Stimulated activated CD8-positive, alpha-beta memory T cell treated with anti-CD3 and anti-CD28 coated beads, Interleukin-15, amount 100 ng/mL, for 4 hours (primary cell): ENCODE measurements at places on chromosomes 5 and 9.

- no peak for DNase-seq
These were observed 30.9 kb upstream of the NXNL2 start for GRCh38 chr9:88503845-88504764.

- DNase-seq, result no peak
These were observed 138.3 kb downstream of the PAX5 start for GRCh38 chr9:36895744-36896260.

GRCh38 chr5:79798893-79799590 lies 109.4 kb downstream of the CMYA5 start:
- no peak for DNase-seq

DNA sequence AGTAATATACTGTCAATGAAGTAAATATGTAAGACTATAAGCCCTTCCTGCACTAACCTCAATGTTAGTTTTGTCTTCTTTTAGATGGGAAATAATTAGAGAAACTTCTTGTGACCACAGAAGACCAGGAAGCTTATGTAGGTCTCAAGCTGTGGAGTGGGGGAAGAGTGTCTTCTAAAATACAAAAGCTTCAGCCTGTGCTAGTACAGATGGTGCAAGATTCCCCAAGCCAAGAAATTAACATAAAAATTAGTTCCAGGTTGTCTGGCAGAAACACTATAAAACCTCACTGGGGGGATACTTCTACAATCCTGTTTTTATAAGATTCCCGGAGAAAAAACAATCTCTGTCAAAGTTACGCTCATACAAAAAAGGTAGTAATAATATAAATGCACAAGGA lies 103.6 kb downstream of the FNBP1 start:
- no peak for DNase-seq

- DNase-seq, result no peak
These were observed 37.3 kb upstream of the TMEM252 start for GRCh38 chr9:68577774-68578591.

DNA sequence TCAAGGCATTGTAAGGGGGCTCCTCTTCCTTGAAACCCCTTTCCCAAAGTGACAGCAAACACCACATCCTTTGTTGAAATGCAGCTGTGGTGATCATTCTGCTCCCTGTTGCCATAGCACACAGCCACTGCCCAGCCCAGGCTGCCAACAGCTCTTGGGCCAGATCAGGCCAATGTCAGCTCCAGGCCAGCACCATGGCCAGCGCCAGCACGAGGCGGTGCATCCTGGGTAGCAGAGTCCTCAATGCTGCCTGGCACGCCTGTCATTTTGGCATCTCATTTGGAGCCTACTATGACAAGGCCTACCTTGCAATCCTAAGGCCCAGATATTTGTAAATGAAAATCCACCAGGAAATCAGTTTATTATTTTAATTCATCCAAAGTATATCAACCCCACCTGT lies 390.6 kb downstream of the DNAH5 start:
- no peak for DNase-seq

GRCh38 chr9:93447655-93448054 lies 3.8 kb upstream of the FAM120A start:
- DNase-seq, result no peak

DNA sequence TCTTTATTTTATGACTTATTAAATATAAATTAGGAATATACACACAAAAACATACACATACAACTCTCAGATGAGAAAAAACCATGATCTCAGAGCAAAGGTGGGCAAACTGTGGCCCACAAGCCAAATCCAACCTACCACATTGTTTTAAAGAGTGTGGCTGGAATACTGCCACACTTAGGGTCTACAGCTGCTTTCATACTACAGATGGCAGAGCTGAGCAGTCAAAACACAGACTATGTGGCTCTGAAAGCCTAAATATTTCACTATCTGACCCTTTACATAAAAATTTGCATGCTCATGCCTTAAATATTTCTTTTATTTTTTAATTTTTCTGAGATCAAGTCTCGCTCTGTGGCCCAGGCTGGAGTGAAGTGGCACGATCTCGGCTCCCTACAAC lies 28.3 kb downstream of the LEAP2 start:
- DNase-seq, result no peak

- no peak for DNase-seq
These were observed 40.1 kb upstream of the BICD2 start for GRCh38 chr9:92804727-92805126.

DNA sequence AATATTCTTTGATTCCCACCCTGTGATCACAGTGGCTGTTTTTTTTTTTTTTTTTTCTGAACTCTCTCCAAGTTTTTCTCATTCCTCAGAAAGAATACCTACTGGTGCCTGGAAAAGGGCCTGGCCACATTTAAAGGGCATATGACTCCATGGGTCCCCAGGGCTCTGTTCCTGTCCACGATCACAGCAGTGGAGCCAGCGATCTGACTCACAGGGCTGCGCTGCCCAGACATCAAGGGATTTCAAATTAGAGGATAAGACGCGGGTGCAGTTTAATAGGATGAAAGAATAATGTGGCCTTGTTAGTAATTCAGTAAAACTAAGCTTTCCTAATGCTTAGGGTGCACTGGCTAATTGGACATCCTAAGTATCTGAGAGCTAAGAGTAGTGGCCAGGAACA lies 175.1 kb upstream of the MSX2 start:
- DNase-seq, result no peak

- no peak for DNase-seq
These were observed 281.0 kb upstream of the TNC start for GRCh38 chr9:115398996-115399395.

GRCh38 chr5:83711982-83712601 lies 8.6 kb downstream of the HAPLN1 start:
- no peak for DNase-seq

GRCh38 chr9:92187390-92187789 lies 72.2 kb upstream of the SPTLC1 start:
- no peak for DNase-seq

GRCh38 chr5:126503602-126504104 lies 80.4 kb downstream of the GRAMD2B start:
- DNase-seq, result no peak

- no peak for DNase-seq
These were observed 82.0 kb downstream of the ADGRV1 start for GRCh38 chr5:90640484-90641059.

DNA sequence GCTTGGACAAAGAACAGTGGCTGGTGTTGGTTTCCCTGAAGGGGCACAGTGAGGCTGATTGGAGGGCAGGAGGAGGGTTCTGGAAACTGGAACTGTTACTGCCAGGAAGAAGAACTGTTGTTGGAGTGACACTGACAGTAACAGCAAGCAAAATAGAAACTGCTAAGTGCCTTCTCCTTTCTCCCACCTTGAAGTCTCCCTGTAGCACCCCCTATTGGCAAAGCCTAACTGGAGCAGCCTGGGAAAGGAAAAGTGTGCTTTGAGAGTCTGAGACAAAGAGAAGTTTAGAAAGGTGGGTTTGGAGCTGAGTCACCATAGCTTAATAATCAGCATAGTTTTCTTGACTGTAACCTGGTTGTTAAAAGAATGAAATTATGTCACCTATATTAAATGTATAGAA lies 2.5 kb upstream of the TMEM174 start:
- no peak for DNase-seq

- no peak for DNase-seq
These were observed 244.7 kb upstream of the GRAMD2B start for GRCh38 chr5:126178521-126178920.

DNA sequence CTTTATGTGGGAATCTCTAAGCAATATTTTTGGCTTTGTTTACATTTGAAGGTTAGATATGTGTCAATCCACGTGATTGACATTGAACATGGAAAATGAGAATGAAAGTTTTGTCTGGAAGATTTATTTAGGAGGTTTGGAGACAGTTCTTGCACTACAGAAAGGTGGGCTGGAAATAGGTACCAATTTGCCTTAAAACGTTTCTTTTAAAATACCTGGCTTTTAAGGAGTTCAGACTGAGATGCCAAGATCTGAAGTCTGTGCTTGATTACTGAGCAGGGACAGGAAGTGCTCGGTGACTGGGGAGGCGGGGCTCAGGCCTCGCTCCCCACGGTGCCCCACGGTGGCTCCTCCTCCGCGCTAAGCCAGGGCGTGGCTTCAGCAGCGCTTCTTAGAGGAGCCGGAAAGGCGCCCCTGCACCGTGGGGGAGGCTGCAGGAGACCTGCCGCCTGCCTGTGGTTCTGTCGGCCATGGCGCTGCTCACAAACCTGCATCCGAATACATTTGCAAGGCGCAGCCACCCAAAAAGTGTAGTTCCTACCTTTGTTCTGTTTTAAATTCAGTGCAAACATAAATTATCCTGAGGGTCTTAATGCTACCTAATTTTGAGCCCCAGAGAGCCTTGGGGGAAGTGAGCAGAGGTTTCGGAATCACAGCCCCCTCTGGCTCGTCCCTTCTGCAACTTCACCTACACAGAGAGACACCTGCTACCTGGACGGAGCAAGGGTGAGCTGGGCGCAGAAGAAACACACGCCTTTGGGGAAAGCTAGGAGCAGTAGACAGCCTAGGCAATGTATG lies 49.2 kb downstream of the USP20 start:
- DNase-seq, result peak; percentile 94

- DNase-seq, result no peak
These were observed 61.3 kb upstream of the STXBP1 start for GRCh38 chr9:127550751-127551150.

DNA sequence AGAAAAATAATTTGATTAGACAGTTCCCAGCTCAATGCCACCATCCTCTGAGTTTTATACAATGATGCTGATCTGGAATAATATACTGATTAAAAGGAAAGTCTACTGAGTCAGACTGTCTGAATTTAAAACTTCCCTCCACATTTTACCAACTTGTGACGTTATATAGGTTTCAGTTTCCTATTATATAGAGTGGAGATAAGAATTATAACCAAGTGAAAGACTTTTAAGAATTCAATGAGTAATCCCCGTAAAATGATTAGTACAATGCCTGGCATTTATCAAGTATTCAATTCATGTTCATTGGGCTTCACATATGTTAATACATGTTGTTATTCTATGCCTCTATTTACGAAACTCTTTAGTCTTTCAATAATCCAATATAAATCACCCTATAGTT lies 166.0 kb downstream of the CDH9 start:
- no peak for DNase-seq

DNA sequence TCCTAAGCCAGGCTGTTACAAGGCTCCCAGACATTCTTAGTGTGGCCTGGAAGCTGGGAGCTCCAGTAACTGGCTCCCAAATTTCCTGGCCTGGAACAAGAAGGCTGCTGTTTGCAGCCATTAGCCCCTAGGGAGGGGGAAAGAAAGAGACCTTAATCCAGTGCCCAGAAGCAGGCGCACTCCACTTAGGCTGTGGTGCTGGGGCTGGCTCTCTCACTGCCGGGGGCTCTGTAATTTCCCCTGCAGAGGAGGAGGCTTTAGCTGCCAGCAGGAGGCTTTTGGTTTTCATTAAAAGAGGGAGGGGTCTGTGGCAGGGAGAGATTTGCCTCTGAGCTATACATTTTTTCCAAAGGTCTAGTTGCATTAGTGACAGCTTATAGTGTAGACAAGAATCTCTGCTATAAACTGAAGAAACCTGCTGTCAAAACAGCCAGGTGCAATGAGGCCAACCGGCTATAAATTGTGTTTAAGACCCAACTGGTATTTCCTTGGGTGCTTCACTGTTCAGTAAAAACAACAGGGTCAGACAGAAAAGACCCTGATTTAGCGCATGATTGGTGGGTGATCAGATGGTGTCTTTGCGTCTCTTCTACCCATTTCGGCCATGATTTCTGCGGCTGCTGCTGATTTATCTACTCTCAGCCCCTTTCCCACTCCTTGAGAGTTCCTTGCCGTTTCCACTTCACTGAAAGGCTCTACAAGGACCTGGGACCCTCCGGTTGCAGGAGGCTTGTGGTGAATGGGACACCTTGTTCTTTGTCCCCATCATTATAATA lies 254.6 kb downstream of the AOPEP start:
- no peak for DNase-seq

DNA sequence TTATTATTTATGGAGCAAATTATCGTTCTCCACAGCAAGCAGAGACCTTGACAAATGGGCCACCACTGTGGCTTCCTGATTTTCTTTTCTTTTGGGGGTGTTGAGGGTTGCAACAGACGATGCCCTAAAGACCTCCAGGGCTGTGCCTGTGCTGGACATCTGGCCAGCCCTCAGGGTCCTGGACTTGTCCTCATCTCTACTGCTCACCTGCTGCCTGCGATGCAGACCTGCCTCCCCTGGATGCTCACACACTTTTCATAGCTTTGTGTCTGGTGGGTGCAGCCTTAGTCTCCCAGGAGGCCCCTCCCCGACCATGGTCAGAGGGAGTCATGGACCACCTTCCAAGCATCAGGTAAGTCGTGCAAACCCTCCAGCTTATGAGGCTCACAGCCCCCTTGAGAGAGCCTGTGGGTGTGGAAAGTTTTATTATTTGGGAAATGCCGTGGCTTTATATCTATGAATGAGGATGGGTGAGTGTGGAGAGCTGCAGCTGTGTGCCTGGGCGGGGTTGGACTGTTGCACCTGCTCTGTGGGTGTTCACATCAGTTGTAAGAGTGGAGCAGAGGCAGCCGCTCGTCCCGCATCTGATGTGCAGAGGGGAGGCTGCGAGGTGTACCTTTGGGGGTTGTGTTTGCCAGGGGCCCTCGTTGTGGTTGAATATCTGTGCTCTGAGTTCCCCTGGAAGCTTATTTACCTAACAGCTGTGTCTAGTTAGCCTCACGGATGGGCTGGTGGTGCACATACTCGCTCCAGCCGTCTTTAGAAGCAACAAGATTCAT lies 126.3 kb upstream of the IRX4 start:
- no peak for DNase-seq

DNA sequence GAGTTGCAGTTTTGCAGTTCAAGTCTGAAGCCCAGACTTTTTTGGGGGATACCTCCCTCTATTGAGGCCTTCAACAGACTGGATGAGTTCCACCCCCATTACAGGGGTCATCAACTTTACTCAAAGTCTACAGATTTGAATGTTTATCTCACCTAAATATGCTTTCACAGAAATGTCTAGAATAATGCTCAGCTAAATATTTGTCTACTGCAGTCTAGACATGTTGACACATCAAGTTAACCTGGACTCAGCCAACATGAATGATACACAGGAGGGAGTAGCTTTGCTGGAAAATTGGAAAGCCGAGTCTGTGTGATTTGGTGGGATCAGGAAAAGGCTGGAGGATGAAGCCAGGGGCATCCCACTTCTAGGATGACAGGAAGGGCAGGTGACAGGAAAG lies 128.0 kb upstream of the ICE1 start:
- DNase-seq, result no peak

DNA sequence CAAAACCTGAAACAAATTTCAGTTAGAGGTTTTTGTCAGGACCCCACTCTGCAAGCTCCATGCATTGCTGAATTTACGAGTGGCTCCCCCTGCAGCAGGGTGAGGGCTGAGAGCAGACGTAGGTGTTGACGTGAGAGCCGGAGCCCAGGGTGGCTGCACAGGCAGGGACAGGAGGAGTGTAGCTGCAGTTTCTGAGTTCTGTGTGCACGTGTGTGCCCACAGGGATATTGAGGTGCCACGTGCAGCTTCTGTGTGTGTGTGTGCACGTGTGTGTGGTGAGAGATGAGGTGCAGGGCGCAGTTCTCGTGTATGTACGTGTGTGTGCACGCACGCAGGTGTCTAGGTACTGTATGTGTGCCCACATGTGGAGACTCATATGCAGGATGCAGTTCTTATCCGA lies 14.6 kb downstream of the PLEKHG4B start:
- no peak for DNase-seq

- DNase-seq, result no peak
These were observed 12.0 kb upstream of the ACSL6 start for GRCh38 chr5:132023258-132024116.
